ENCODE measurements at places on chromosomes 12 and 14.

DNA sequence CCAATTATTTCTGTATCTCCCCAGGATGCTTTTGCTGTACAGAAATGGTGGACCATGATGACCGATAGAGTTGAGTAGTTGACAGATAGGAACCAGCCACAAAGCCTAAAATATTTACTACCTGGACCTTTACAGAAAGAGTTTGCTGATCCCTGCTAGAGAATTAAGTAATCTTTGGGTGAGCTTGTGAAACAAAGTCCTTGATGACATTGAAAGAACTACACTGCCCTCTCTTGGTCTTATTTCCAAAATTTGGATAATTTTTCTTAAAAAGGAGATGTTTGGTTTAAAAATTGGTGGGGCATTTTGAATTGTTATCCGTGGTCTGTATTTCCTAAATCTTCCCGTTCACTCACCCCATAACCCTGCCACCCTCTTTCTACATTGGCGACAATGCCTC lies 13.7 kb upstream of the TCTN1 start:
- DNase-seq: peak; percentile 92

DNA sequence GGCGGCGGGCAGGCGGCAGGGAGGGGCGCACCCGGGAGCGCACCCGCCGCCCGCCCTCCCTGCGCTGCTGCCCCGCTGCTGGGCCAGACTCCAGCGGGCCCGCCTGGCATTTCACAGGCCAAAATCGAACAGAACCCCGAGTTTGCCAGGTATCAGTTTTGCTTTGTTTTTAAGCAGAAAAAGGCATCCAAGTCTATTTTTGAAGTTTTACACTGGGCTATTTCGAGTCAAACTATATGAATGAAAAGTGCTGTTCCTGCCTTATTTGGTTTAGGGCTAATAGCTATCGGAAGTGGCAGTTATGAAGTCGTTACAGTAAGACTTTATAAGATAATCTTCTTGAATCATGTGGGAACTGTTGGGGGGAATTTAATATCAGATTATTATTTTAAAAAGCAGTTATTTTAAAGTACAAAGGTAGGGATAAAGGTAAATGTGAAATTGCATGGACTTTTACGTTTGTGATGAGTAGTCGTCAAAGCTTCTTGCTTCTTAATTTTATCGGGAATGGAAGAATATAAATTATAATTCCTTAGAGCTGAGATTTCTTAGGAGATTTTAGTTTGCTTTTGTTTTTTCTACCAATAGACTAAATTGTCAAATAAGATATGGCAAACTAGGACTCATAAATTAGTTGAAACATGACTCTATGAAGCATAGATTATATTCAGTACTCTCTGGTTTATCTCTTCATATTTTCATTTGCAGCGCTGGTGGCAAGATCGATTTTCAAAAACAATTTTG lies 1.1 kb downstream of the MSRB3 start:
- DNase-seq: peak; percentile 43

- no peak for DNase-seq
Measured at GRCh38 chr14:33509454-33509853, 441.4 kb downstream of the EGLN3 start.

GRCh38 chr12:126966498-126966897 lies 1300.5 kb upstream of the TMEM132C start:
- DNase-seq: no peak

GRCh38 chr14:69005432-69006148 lies 26.5 kb upstream of the ACTN1 start:
- DNase-seq: peak; percentile 78

DNA sequence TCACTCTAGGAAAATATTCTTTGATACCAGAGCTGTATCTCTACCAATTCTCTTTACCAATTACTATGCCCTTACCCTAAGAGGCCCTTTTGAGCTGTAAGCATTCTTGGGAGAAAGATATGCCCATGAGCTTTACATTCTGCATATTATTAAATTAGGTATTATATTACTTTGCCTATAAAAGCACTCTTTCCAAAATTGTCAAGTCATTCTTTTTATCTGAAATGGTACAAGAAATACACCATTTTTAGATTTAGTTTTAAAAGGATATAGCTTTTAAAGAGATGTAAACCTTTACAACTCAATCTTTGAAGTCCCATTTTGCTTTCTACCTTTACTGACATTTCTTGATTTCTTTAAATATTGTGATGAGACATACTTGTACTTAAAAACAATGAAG lies 343.5 kb downstream of the C12orf50 start:
- DNase-seq: no peak

GRCh38 chr12:87929346-87929745 lies 99.9 kb downstream of the C12orf50 start:
- DNase-seq: no peak

GRCh38 chr14:22524784-22525161 lies 64.3 kb downstream of the DAD1 start:
- DNase-seq: no peak

GRCh38 chr14:77474479-77475177 lies 16.7 kb downstream of the AHSA1 start:
- no peak for DNase-seq

DNA sequence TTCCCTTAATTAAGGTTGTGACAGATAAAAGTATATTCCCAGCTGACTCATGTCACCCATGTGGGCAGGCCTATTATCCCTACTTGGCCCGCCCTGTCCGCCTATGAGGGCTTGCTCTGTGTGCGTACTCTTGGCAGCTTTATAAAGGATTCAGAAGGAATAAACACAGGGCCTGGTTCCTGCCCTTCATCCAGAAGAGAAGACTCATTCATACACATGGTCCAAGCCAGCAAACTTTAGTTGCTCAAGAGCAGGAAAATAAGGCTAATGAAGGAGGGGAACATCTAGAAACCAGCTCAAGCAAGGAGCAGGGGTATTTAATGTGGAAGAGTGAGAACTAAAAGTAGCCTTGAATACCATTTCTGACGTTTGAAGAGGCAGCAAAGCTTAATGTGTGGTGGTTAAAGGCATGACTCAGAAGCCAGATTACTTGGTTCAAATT lies 141.9 kb downstream of the CRADD start:
- no peak for DNase-seq

GRCh38 chr14:57375156-57375555 lies 15.2 kb upstream of the NAA30 start:
- no peak for DNase-seq

- DNase-seq: no peak
Measured at GRCh38 chr14:105387530-105387922, 10.8 kb upstream of the TEX22 start.

DNA sequence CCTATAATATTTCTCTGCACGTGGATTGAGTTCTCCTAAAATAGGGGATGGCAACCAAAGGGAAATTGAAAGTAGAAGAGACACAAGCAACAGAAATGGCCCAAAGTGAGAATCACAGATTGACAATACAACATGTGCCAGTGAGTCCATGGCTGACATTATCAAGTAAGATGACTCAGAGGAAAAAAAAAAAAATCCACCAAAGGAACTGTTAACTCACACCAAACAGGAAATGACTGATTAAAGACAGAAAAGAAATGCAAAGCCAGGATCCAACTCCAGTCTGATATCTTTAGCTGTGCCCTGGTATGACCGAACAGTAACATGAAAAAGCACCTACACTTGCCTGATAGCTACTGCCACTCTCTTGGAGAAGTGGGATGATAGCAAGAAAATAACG lies 485.0 kb downstream of the PRKD1 start:
- DNase-seq: peak; percentile 33

DNA sequence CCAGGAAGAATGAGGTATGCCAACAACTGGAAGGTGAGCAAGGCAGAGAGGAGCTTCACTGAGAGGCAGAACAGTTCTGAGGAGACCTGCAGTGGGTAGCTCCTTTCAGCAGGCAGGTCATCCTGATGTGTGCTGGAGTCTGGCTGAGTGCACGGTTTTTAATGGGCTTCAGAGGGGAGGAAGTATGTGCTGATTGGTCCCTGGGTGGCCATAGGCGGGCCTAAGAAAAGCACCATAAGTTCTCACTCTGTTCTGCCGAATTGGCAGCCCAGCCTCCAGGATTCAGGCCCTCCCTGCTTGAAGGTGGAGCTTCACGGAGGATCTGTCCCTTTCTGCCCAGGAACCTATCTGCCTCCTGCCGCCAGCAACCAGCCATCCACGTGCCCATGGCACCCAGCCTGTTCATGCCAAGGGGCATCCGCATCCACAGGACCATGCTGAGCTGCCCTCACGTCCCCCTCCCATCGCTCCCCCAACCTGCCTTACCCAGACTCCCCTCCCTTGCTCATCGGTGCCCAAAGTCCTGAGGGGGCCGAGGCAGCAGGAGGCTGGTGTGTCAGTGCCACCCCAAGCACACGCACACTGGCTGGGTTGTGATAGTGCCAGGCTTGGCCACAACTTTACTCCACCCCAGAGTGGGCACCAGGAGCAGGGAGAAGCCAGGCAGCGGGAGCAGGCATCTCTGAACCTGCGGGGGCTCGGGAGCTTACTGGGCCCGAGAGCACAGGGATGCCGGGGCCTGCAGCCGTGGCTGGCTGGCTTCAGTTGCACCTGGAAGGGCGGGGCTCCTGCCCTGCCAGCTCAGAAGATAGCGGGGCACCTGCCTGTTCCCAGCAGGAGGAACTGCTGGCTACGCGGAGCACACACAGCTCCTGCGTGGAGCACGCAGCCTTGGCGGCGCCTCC lies 608.4 kb upstream of the FOXG1 start:
- DNase-seq: no peak

GRCh38 chr14:94636744-94637412 lies 24.7 kb downstream of the SERPINA3 start:
- no peak for DNase-seq

GRCh38 chr12:46177837-46178608 lies 90.8 kb downstream of the SLC38A1 start:
- no peak for DNase-seq

DNA sequence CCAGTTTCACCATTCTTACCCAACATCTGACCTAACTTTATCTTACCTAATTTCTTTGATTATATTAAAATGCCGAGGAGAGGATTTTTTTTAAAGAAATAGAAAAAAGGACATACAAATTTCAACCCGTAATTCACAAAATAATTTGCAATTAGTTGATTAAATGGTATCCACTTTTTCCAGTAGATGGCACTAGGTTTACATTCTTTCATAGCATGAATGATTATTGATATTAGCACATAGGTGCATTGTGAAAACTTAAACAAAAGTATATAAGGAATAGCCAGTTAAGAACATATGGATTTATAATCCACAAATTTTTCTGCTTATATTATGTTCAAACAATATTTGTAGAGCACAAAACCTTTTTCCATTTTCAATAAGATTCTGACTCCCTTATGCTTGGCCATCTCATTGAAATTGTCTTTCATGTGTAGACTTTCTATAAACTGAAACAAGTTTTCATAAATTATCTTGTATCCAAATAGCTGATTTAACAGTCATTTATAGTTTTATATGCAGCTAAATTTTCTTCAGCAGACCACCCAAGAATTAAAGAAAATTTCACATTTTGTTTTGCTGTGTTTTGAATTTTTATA lies 35.3 kb downstream of the MSRB3 start:
- peak; percentile 66 for DNase-seq

- DNase-seq: no peak
Measured at GRCh38 chr12:65681226-65681625, 143.1 kb upstream of the HMGA2 start.

DNA sequence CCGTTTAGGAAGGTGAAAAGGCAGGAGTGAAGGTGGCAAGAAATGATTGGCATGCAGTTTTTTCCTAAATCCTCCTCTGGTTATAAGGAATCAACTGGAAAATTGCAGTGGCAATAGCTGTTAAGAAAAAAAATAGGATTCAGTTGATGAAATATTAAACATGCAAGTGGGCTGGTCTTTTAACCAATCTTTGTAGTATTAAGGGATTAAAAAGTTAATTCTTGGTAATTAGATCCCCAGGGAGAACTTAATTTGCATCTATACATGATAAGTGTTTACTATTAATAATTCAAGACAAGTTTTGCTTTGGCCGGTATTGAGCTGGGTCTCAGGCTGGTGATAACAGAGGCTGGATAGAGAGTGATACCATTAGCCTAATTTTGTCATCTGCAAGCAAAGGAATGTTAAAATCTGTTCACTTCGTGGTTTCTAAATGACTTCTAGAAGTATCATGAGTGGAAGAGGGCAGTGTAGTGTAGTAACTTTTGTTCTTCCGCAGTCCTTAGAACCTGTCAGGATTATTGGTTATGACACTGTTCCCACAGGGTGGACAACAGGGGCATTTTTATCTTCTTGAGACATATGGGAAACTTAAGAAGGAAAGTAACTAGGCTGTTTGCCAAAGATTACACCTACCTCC lies 118.5 kb downstream of the PRKCH start:
- DNase-seq: no peak

DNA sequence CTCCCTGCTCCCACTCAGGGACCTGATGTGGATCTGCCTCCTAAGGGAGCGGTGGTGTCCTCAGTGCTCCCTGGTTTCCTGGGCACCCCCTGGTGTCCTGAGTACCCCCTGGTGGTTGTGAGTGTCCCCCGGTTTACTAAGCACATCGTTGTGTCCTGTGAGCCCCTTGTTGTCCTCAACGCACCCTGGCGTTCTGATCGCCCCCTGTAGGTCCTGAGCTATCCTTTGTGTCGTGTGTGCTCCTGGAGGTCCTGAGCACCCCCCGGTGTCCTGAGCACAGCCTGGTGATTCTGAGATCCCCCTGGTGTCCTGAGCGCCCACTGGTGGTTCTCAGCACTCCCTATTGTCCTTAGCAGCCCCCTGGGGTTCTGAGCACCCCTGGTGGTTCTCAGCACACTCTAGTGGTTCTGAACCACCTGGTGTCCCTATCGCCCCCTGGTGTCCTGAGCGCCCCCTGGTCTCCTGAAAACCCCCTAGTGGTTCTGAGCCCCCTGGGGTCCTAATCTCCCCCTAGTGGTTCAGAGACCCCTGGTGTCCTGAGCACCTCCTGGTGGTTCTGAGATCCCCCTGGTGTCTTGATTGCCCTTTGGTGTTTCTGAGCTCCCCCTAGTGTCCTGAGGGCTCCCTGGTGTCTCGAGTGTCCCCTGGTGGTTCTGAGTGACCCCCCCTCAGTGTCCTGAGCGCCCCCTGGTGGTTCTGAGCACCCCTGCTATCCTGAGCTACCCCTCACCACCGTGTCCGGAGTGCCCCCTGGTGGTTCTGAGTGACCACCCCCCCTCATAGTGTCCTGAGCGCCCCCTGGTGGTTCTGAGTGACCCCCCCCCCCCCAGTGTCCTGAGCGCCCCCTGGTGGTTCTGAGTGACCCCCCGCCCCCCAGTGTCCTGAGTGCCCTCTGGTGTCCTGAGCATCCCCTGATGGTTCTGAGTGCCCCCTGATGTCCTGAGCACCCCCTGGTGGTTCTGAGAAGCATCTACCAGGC lies 615.1 kb downstream of the TMEM121 start:
- DNase-seq: peak; percentile 39
